ENCODE measurements at places on chromosomes 6 and 20. TPM values are rescaled to one million over a fixed set of nuclear protein-coding genes. Genes with fewer than 3 reads are reported as not detected.

GRCh38 chr20:22533823-22534751, 50.3 kb downstream of the FOXA2 start:
- H3K4me1 ChIP-seq = no peaks in the 10 kb centered on the region
- H3K27me3 ChIP-seq = no peaks in the 10 kb centered on the region
- H3K4me3 ChIP-seq = no peak overlapping the region

- H3K4me1 ChIP-seq = no peaks in the 10 kb centered on the region
- no peaks in the 10 kb centered on the region for H3K36me3 ChIP-seq
- no peak overlapping the region for H3K4me3 ChIP-seq
- DNase-seq = no peak
- no peaks in the 10 kb centered on the region for H3K27me3 ChIP-seq
- H3K27ac ChIP-seq = no peak overlapping the region
These were observed 3.9 kb upstream of the CST9 start for GRCh38 chr20:23609486-23610109.

The OR2B6 gene
- total RNA-seq = not detected

- no peak for DNase-seq
- no peaks in the 10 kb centered on the region for H3K4me1 ChIP-seq
- no peaks in the 10 kb centered on the region for H3K36me3 ChIP-seq
- H3K27me3 ChIP-seq = no peaks in the 10 kb centered on the region
- no peak overlapping the region for H3K4me3 ChIP-seq
- H3K27ac ChIP-seq = no peak overlapping the region
These were observed 24.7 kb upstream of the GFOD1 start for GRCh38 chr6:13511913-13512717.

The LAMA4 gene
- 71.4 TPM for total RNA-seq

Data from aorta (tissue), 5 donors.